ENCODE measurements at places on chromosomes 4 and X. TPM values are rescaled to one million over a fixed set of nuclear protein-coding genes. Genes with fewer than 3 reads are reported as not detected.

Gene PWWP3B
- total RNA-seq, result not detected

Gene ERCC6L
- total RNA-seq, result 9.7 TPM

Gene ZCCHC4
- 14.1 TPM for total RNA-seq

Gene CFAP47
- not detected for total RNA-seq

Gene RPS6KA6
- total RNA-seq, result 0.20 TPM

Gene PLK4
- total RNA-seq, result 32.6 TPM

DNA sequence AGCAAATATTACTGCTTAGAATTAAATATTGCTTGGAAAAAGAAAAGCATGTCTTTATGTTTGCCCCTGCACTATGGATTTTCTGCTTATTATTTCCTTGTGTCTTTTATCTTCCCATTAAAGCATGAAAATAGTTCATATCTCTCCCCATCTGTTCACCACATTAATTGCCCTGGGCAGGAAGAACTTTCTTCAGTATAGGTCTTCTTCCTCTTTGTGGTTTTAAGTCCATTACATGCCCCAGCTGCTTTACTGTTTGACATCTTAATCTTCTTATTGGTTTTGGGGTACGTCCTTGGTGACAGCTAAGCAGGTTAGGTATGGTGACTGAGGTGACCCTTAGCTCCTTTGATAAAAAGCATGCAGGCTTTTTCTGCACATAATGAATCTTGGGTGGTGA lies 157.3 kb downstream of the AASDH start:
- no peak for DNase-seq

- DNase-seq, result no peak
Observed at GRCh38 chrX:153692611-153693156, 5.0 kb downstream of the SLC6A8 start.

DNA sequence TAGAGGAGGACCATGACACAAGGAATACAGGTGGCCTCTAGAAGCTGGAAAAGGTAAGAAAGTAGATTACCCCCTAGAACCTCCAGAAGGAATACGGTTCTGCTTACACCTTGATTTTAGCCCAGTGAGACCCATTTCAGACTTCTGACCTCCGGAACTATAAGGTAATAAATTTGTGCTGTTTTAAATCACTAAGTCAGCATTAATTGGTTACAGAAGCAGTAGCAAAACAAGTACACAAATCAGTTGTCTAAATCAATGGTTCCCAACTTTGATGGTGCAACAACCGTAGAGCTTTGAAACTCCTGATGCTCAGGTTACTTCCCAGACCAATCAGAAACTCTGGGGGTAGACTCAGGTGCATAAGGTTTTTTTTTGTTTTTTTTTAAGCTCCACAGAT lies 113.6 kb downstream of the RTL9 start:
- DNase-seq, result no peak

GRCh38 chr4:25075129-25075528 lies 44.4 kb upstream of the LGI2 start:
- no peak for DNase-seq

- no peak for DNase-seq
Observed at GRCh38 chr4:174524242-174524641, 2.0 kb upstream of the HPGD start.

- DNase-seq, result no peak
Observed at GRCh38 chr4:174464949-174465348, 57.3 kb downstream of the HPGD start.

GRCh38 chr4:8861576-8862295 lies 9.9 kb downstream of the HMX1 start:
- DNase-seq, result no peak

DNA sequence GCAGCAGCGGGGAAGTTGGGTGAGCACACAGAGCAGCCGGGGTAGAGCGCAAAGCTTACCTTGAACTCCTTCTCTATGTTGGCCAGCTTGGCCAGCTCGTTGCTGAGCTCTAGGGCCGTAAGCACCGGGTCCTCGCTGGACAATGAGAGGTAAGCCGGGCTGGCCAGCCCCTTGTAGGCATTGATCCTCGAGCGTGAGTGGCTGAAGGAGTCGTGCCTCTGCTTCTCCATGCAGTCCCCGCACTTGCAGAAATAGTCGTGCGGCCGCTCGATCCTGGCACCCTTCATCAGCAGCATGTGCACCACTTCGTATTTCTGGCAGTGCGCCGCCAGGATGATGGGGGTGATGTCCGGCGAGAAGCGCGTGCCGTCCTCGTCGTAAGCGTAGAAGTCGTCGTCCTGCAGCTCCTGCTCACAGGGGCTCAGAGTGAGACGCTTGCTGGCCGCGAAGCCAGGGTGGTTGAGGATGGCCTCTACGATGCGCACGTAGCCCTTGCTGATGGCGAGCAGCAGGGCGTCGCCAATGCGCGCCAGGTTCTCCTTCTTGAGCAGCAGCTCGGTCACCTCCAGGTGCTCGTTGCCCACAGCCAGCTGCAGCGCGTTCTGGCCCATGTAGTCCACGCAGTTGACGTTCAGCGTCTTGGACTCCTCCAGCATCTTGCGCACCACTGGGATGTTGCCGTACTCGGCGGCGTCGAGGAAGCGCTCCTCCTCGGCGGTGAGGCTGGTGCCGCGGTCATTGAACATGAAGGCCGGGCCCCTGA lies 19.5 kb downstream of the TRPC3 start:
- DNase-seq, result no peak

GRCh38 chr4:122577808-122578781 lies 42.8 kb downstream of the IL21 start:
- peak; percentile 73 for DNase-seq
